ENCODE measurements at places on chromosomes 6 and 20. TPM values are rescaled to one million over a fixed set of nuclear protein-coding genes. Genes with fewer than 3 reads are reported as not detected.

DNA sequence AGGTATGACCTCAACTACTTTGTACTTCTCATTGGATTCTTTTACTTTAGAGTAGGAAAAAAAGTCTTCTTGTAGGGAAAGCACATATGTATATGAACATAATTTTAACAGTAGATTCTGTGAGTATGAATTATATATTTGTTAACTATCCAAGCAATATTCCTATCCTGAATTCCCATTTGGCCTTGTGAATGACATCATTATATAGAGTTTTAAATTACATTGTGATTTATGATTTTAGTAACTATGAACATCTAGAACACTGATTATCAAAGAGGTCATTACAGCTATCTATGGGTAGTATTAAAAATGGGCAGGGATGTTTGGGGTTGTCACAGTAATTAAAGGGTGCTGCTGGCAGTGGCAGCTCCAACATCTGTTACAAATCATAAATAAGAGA, 163.9 kb upstream of the TFAP2D start:
- no peak for ATAC-seq

- ATAC-seq: no peak
Observed at GRCh38 chr6:113330636-113330946, 526.6 kb upstream of the MARCKS start.

DNA sequence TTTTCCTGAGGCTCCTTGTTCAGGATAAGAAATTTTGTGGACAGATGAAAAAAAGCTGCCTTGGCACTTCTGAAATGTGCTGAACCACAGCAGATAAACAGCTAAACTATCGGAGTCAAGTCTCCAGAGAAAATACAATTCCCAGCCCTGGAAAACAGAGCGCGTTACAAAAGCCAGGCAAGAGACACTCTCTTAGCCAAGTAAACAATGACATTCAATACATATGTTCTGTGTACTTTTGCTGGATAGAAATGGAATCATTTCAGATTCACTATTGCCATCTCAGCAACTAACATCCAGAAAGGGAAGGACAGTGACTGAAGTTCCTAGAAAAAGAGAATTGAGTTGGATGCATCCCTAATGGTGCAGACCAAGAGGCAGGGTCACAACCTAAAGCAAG, 196.8 kb upstream of the NRSN1 start:
- ATAC-seq: no peak

DNA sequence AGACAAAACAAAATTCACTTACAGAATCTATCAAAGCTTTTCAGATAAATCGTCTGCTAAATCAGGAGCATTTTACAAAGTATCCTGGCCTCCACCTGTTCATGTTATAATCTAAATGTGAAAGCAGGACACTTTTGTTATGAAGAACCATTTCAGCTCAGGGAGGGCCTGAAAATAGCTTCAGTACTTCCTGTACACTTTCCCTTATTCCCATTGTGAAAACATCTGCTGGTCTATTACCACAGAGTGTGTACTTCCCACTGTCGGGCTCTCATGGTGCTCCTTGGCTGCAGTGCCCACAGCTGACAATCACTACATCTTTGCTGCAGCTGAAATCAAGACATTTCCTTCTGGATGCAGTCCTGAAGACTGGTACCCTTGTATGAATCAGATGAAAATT, 128.1 kb downstream of the OPRM1 start:
- peak; percentile 45 for ATAC-seq

The TP53TG5 gene
- not detected for total RNA-seq

The TGM3 gene
- 2.4 TPM for total RNA-seq
